Activated CD4-positive, alpha-beta T cell treated with anti-CD3 and anti-CD28 coated beads, Interleukin-2, amount 10 ng/mL, durations not matched to agents 7 days and 5 days (primary cell): ENCODE measurements at places on chromosomes 11 and 22.

- no peak for DNase-seq
Observed at GRCh38 chr11:43997022-43997660, 50.6 kb upstream of the ACCSL start.

GRCh38 chr11:15107730-15108515 lies 6.8 kb upstream of the INSC start:
- DNase-seq = no peak

GRCh38 chr22:44182588-44183286 lies 2.0 kb downstream of the PARVG start:
- peak; percentile 66 for DNase-seq

DNA sequence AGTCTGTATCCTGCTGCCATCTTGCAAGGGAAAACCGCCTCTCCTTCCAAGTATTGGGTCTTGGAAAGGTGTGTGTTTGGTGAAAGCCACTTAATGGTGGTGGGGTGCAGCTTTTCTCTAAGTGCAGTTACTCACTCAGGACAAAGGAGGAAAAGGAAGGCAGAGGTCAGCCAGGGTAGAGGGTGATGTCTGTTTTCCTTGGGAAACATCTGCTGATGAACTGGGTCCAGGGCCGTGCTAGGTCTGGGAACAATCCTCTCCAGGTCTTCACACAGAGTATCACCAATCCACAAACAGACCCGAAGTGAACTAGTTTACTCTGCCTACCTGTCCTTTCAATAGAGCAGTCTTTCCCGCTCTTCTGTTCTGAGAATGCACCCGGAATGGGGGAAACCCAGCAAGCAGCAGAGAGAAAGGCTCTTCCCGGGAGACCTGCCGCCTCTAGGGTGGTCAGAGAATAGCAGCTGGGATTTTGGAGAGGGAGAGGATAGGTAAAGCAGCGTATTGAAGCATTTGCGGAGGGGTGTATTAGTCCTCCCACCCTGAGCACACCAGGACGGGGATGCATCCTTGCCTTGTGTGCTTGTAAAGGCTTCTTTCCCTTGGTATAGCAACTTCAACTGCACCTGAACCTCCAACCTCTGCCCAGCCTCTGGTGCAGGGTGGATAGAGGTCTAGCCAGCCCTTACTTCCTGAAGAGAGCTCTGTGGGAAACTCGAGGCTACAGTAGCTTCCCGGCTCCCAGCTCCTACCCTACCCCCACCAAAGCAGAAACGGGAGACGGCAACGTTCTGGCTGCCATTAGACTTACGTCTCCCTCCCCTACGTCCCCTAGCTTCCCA lies 20.7 kb downstream of the LHFPL7 start:
- no peak for DNase-seq

DNA sequence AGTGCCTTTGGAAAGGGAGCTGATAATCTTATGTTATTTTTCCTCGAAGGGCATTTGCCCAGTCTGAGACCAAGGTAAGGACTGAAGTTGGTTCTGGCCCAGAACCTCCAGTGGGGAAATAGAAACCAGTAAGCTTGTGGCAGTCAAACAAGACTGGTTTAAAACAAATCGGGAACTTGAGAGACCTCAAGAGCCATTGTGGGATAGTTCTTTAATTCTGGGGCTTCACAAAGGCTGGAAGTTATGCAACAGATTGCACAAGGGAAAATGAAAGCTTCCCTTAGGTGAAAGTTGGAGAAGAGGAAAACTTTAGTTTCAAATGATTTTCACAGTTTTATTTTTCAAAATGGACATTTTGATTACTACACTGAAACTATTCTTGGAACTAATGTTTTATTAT lies 33.5 kb upstream of the RAB38 start:
- no peak for DNase-seq

DNA sequence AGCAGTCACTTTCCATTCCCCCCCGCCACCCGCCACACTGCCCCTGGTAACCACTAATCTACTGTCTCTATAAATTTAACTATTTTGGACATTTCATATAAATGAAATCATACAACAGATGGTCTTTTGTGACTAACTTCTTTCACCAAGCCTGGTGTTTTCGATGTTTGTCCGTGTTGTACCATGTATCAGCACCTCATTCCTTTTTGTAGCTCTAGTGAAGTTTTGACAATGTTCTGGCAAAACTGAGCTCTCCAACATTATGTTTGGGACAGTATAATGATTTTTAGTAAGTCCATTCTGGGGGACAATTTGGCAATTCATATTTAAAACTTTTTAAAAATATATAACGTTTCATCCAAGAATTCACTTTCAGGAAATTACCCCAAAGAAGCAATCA lies 45.6 kb upstream of the ARHGAP42 start:
- no peak for DNase-seq

DNA sequence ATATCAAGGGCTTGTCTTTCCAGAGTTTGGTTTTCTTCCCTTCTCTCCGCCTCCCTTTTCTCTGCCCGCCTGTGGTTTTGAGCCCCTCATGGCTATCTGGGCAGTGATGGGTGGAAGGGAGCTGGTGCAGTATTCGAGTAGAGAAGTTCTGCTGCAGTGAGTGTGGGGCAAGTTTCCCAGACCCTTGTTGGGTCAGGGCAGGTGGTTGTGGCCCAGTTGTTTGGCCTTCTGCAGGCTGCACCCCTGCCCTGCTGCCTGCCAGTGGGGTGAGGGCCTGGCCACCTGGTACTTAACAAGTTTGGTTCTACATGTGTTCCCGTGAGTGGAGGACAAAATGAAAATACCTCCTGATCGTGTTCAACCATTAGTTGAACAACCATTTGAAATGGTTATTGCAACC lies 65.2 kb downstream of the PTPRJ start:
- no peak for DNase-seq

- DNase-seq = no peak
Observed at GRCh38 chr11:6657346-6657745, 1.7 kb upstream of the DCHS1 start.

DNA sequence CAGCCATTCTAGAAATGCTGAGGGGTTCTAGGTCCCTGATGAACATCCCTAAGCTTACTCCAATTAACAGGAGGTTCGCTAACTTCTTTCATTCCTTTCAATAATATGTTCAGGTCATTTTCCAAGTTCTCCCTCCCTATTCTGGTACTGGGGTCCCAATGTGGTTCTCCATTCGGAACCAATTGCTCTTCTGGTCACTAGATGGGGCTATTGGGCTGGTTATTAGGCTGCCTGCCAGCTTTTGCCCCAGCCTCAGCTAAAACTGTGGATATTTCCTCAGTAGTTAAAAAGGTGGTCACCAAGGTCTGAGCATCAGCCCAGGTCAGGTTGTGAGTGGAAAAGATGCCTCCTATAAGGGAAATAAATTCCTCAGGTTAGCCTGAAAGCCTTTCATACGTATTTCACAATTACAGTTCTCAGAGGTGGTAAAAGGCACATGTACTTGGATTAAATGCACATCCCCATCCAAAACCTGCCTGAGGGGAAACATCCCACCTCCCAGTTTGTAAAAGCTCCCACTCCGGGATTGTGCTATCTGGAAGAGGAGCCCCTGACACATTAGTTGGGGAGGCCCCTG lies 161.1 kb upstream of the CCDC179 start:
- DNase-seq = no peak

DNA sequence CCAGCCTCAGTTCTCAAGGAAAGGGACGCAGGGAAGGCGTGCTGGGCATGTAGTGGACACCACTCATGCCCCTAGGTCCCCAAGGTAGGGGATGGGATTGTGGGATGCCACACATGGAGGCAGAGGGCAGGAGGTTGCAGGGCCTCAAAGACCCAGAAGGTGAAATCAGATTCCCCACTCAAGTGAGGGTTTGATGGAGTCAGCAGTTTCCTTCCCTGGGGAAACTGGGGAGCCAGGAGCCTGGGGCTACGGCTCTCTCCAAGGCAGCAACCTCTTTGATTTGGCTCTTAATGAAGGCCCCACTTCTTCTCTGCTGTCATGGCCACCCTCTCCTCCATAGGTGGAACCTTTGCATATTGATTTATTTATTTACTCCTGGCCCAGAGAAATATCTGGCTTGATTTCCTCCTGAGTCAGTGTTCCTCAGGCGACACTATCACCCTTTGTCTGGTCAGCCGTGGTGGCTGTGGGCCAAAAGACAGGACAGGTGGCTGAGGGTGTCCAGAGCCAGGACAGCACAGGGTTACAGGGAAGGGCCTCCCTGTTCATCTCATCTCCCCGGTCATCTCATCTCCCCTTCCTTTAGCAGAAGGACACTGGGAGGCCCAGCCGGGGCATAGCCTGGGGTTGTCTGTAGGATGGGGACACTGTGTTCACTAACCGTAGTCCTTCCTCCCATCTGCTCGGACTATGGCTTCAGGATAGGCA lies 9.6 kb downstream of the GNAZ start:
- DNase-seq = no peak

GRCh38 chr11:10650630-10651029 lies 42.9 kb downstream of the IRAG1 start:
- DNase-seq = no peak

- no peak for DNase-seq
Observed at GRCh38 chr11:74084796-74085541, 76.1 kb upstream of the UCP3 start.

- DNase-seq = no peak
Observed at GRCh38 chr11:18365741-18366140, 28.6 kb upstream of the LDHA start.

DNA sequence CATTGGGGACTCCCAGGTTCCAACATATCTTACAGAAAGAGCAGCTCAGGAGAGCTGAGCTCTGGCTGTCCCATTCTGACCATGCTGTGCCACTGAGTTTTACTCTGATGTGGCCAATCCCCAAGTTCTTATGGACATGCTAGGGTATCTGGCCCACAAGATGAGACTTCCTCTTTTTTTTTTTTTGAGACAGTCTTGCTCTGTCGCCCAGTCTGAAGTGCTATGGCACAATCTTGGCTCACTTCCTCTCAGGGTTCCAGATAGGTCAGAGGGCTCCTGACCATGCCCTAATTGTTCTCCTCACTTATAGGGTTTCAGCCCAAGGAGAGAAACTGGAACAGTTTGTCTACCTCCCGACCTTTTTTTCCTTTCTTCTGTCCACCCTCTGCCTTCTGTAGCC lies 152.3 kb upstream of the CCDC90B start:
- no peak for DNase-seq

DNA sequence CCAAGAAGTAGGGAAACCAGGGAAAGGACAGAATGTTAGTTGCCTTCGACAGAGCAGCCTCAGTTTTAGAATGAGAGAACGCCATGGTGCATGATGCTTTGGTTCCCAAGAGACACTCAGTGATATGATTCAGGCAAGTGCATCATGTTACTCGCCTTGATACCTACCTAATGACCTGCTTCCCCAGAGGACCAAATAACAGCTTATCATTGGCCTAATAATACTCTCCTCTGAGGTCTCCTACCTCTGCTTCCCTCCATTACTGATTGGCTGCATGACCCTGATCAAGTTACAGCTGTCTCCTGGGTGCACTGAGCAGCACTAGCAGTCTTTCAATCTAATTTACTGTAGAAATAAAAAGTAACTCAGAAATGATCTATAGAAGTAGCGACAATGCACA lies 979.7 kb upstream of the FAT3 start:
- DNase-seq = no peak

DNA sequence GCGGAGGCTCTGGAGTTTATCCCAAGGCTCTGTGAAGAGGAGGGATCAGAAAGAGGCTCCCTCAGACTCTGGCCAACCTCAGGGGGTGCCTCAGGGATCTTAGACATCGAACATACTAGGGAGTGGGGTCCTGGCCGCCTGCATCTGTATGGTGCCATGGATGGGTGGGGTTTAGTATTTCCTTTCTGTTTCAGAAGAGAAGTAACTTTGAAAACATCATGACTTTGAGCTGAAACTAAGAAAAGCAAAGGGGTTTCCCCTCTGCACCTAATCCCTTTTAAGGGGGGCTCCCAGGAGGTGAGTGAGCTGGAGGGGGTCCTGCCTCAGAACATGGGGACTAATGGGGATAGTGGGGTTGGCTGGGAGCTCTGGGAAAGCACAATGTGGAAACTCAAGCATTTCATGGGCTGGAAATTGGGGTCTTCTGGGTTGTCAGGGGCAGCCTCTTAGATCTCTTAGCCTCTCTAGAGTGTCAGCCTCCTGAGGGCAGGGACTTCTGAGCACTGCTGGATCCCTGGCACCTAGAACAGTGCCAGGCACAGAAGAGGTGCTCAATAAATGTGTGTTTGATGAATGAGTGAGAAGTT lies 11.8 kb upstream of the SSTR3 start:
- DNase-seq = peak; percentile 46

DNA sequence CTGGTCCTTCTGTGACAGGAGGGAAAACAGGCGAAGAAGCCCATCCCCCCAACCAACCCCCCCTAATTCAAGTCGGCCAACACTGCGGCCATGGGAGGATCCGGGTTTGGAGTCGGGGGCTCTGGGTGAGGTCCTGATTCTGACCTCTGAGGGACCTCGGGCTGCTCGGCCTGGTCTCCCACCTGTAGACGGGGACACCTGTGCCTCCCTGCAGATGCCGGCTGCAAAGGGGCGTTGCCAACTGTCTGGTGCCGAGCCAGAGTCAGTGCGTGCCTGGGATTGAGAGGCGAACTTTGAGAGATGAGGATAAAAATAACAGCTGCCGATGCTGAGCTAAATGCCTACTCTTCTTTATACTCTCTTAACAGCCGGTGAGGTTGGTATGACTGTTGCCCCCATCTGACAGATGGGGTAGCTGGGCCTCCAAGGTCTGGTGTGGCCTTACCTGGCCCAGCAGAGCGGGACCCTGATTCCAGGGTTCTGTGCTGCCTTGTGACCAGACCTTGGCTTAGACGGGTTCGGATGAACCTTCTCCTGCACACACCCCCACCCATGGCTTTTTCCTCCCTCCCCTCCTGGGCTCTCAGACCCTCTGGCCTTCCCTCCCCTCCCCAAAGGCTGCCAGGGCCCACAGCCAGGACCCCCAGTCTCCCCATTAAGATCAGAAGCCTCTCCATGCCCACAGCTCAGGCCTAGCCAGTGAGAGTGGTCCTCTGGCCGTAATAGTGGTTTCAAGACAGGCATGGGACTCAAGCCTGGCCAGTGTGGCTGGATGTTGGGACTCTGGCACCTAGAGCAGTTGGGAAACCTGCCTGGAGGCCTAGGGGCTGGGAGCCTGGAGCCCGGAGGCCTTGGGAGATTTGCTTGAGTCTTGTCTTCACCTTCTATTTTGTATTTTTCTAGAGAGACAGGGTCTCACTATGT lies 41.7 kb downstream of the KCNJ4 start:
- DNase-seq = no peak

GRCh38 chr11:122139595-122139866 lies 23.5 kb upstream of the BLID start:
- no peak for DNase-seq

- peak; percentile 81 for DNase-seq
Observed at GRCh38 chr11:75508051-75508561, 17.6 kb downstream of the GDPD5 start.

DNA sequence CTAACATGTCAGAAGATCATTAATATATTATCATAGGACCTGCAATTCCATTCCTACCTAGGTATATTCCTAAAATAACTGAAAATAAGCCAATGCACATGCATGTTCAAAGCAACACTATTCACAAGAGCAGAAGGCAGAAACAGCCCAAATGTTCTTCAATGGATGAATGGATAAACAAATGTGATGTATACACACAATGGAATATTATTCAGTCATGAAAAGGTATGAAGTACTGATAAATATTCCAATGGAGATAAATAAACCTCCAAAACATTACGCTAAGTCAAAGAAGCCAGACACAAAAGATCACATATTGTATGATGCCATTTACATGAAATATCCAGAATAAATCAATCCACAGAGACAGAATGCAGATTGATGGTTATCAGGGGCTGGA lies 16.8 kb downstream of the AMBRA1 start:
- no peak for DNase-seq
